ENCODE measurements at places on chromosomes 4 and X. TPM values are rescaled to one million over a fixed set of nuclear protein-coding genes. Genes with fewer than 3 reads are reported as not detected.

The CT83 gene
- total RNA-seq = not detected

GRCh38 chrX:124274438-124275181 lies 57.9 kb upstream of the TEX13D start:
- no peak for DNase-seq

DNA sequence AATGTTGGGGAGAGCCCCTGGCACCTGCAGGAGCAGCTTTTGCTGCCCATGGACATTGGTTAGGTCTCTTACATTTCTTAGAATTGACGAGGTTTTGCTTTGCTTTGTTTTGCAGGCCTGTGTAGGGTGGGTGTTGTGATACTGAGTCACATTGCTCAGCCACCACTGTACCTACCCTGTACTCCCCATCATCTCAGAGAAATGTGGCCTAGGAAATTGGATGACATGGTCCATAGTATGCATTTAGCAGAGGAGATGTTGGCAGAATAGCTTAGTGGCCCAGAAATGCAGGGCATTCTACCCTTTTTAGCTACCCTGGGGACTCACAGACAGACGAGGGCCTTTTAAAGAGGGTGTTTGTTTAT lies 43.7 kb downstream of the IL21 start:
- DNase-seq = no peak

DNA sequence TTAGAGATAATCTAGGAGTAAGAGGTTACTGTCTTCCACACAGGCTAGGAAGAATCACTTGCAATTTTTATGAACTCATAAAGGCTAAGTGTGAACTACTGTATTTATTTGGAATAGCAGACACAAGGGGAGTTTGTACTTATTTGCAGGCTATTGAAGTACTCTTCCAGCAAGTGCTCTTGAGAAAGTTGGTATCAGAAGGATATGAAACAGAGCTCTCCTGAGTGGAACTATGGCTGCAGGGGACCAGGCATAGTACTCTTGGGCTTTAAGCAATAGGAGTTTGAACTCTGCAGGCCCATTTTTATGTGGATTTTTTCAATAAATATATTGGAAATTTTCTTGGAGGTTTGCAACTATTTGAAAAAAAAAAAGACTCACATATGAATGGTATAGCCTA lies 756.3 kb upstream of the ATOH1 start:
- DNase-seq = no peak

The ZAR1 gene
- total RNA-seq = not detected
